ENCODE measurements at places on chromosomes 4 and X.

GRCh38 chrX:115690511-115691216 lies 129.7 kb downstream of the PLS3 start:
- DNase-seq: peak; percentile 85

DNA sequence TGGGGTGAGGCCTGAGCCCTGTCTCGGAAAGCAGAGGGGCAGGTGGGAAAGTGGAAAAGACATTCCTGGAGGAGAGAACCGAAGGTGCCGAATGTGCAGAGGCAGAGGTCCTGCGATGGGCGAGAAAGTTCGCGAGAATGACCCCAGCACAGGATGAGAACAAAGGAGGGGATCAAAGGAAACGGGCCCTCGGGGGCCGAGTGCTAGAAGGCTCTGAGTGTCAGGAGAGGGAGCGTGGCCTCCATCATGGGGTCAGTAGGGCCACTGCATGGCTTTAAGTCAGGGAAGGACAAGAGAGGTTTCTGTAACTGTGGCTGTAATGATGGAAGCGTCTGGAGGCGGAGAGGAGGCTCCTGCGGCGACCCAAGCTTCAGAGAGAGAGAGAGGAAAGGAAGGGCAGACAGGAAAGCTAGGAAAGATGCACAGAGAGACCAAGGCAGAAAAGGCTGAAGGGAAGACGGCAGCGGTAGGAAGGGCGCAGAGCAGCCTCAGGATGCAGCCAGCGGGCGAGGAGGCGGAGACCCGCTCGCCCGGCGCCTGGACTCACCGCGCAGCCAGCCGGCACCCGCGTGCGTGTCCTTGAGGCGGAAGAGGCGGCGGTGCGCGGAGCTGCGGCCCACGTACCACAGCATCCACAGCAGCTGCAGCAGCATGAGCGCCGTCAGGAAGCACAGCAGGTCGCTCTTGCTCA lies 669 bp downstream of the OTOP1 start:
- DNase-seq: peak; percentile 3

GRCh38 chrX:39896951-39897740 lies 200.6 kb downstream of the BCOR start:
- DNase-seq: peak; percentile 24

- DNase-seq: no peak
These were observed 16.0 kb downstream of the SULT1E1 start for GRCh38 chr4:69843932-69844331.

DNA sequence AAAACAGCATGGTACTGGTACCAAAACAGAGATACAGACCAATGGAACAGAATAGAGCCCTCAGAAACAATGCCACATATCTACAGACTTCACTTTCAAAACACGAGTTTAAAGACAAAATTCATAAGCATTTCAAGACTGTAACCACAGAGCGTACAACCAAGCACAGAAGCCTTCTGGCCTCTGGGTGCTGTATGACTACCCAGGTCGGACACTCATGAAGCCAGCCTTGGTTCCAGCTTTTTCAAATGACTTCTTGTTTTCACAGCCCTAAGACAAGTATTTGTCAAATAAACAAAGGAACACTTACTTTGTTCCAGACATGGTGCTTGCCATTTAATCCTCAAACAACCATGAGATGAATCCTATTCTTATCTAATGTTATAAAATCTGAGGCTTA lies 536.1 kb upstream of the NR3C2 start:
- DNase-seq: no peak

GRCh38 chrX:95728446-95728845 lies 956.2 kb upstream of the DIAPH2 start:
- no peak for DNase-seq

Measured in fibroblast of mammary gland (primary cell).